ENCODE measurements at places on chromosomes 13 and 19. TPM values are rescaled to one million over a fixed set of nuclear protein-coding genes. Genes with fewer than 3 reads are reported as not detected.

Gene IGLON5
- polyA plus RNA-seq, result not detected

Gene KANK3
- polyA plus RNA-seq, result 2.1 TPM

Gene ADAMTS10
- polyA plus RNA-seq, result 0.42 TPM

Gene RCBTB1
- 19.4 TPM for polyA plus RNA-seq

Gene CAB39L
- 7.3 TPM for polyA plus RNA-seq

Gene KIR2DL1
- polyA plus RNA-seq, result not detected

Gene SLC1A6
- polyA plus RNA-seq, result not detected

Gene AXL
- 0.08 TPM for polyA plus RNA-seq
